MG63 (cell line): ENCODE measurements at places on chromosomes 5 and 9. TPM values are rescaled to one million over a fixed set of nuclear protein-coding genes. Genes with fewer than 3 reads are reported as not detected.

PCDHGA1 gene
- total RNA-seq: 0.42 and 0.56 TPM in 2 replicates

SPINK7 gene
- not detected in 2 replicates for total RNA-seq

GOLM1 gene
- total RNA-seq: 37.9 and 43.9 TPM in 2 replicates

CDKN2B-AS1 gene
- not detected in 2 replicates for total RNA-seq

FOXD4L3 gene
- total RNA-seq: not detected in 2 replicates

ECM2 gene
- 0.95 TPM in 1 of 2 replicates, not detected in the other for total RNA-seq

ELAVL2 gene
- not detected in 2 replicates for total RNA-seq

RORB gene
- total RNA-seq: not detected in 2 replicates

DBH gene
- total RNA-seq: not detected in 2 replicates

IL5 gene
- total RNA-seq: not detected in 2 replicates

WWC1 gene
- 15.9 and 38.3 TPM in 2 replicates for total RNA-seq

SIGMAR1 gene
- total RNA-seq: 106 and 115 TPM in 2 replicates

PCAT7 gene
- 1.2 and 4.0 TPM in 2 replicates for total RNA-seq

DNA sequence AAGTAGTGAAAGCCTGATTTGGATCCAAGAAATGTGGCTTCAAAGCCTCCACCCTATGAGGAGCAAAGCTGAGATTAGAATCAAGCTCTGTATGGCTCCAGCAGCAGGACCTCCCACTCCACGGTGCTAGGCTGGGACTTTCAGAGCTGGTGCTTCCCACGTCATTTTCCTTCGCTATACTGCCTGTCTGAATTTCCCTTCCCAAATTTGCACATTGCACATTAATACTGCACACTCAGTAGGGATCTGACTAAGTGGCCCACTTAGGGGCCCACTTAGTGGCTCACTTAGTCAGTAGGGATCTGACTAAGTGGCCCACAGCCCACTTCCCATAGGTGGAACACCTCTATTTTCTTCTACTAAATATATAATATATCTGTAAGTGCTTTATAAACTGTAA lies 14.1 kb upstream of the SPDL1 start:
- no peak for DNase-seq

- no peak for DNase-seq
Measured at GRCh38 chr5:94057655-94058054, 316.3 kb upstream of the POU5F2 start.

DNA sequence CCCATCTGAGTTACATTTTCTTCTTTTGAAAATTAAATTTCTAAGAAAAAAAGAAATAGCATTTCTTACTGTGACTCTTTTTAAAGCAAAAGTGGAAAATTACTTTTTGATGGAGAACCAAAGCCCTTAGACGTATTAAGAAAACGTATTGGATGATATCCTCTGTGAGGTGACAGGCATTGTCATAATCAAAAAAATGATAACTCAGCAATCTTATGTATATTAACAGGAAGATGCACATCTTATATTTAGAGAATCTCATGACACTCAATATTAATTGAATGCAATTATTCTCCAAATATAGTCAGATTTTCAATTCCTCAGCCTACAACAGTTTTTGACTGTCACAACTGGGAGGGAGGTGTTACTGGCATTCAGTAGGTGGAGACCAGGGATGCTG lies 25.1 kb downstream of the FGF10 start:
- DNase-seq: no peak

- no peak for DNase-seq
Measured at GRCh38 chr5:74085782-74086181, 459.8 kb downstream of the ARHGEF28 start.

- no peak for DNase-seq
Measured at GRCh38 chr9:112445196-112445595, 41.4 kb upstream of the KIAA1958 start.

- no peak for DNase-seq
Measured at GRCh38 chr5:97453263-97453662, 270.2 kb upstream of the RIOK2 start.

- no peak for DNase-seq
Measured at GRCh38 chr5:53110156-53110555, 599 bp upstream of the MOCS2 start.

- no peak for DNase-seq
Measured at GRCh38 chr9:121455527-121456239, 44.0 kb downstream of the GGTA1 start.

GRCh38 chr9:121888438-121888775 lies 204.7 kb downstream of the TTLL11 start:
- peak; percentile 92 for DNase-seq

DNA sequence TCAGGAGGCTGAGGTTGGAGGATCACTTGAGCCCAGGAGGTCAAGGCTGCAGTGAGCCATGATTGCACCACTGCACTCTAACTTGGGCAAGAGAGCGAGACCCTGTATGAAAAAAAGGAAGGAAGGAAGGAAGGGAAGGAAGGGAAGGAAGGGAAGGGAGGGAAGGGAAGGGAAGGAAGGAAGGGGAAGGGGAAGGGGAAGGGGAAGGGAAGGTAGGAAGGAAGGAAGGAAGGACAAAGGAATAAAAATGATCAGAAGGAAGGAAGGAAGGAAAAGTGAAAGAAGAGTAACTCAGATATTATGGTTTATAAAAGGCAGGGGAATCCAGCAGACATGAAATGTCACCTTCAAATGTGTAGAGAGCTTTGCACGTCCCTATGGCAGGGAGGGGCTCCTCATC lies 64.4 kb downstream of the USP20 start:
- no peak for DNase-seq

GRCh38 chr5:65198456-65199120 lies 283.1 kb downstream of the ADAMTS6 start:
- DNase-seq: peak; percentile 64

- no peak for DNase-seq
Measured at GRCh38 chr9:126852086-126852688, 8.3 kb upstream of the ZBTB34 start.

- no peak for DNase-seq
Measured at GRCh38 chr9:120904978-120905301, 21.7 kb downstream of the TRAF1 start.

- DNase-seq: no peak
Measured at GRCh38 chr9:73370053-73370452, 218.4 kb downstream of the ANXA1 start.

DNA sequence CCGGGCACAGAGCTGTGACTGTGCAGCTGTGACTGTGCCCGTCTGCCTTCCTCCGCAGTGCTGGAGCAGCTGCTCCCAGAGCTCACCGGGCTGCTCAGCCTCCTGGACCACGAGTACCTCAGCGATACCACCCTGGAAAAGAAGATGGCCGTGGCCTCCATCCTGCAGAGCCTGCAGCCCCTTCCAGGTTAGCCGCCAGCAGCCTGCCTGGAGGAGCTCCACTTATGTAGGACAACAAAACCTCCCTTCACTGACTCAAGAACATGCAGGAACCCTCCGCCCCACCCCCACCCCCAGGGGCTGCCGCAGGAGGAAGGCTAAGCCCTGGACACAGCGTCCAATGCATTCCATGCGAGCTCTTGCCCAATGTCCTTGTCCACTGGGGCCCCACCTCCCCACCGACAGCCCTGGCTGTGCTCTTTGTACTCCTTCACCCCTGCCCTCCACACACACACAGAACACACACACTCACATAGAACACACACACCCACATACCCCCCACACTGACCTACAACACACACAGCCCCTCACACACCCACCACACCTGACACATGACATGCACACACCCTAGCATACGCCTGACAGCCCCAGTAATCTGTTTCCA lies 27.9 kb downstream of the AFAP1L1 start:
- DNase-seq: no peak

- no peak for DNase-seq
Measured at GRCh38 chr9:121814594-121814993, 163.2 kb downstream of the DAB2IP start.

DNA sequence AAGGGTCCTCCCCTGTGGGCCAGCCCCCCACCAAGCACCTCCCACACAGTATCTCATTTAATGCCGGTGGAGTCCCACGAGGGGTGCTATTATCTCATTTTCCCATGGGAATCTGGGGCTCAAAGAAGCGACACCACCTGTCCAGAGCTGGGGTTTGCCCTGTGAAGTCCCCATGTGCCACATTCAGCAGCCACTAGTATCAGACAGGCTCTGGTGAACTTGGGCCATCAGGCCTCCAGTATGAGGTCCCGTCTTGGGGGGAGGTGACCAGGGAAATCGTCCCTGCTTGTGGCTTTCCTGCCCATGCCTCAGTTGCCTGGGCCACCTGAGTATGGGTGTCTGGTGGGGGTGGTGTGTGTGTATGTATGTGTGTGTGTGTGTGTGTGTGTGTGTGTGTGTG lies 222.7 kb downstream of the PBX3 start:
- DNase-seq: no peak

- no peak for DNase-seq
Measured at GRCh38 chr5:159641371-159642039, 274.8 kb upstream of the ADRA1B start.
